Endothelial cell (in vitro differentiated cells): ENCODE measurements at places on chromosomes 12 and 14.
A peak's percentile ranks its signal among the peaks of the same experiment; 100 is the strongest.

DNA sequence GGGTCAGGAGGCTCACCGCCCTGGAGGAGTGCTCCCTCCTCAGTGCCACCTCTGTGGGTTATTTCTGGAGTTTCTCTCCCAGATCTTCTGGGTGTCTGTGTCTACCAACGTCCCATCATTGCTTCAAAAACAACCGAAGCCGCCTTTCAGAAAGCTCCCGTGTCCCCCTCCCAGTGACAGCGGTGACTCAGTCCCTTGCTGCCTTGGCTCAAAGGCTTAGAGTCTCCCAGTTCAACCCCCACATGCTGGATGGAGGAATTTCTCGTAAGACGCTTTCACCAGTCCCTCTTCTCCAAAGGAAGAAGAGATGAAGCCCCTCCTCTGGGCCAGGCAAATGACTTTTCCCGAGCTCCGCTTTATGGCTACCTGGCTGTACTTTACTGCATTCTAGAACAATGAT lies 146.6 kb downstream of the RBM19 start:
- DNase-seq = no peak

GRCh38 chr12:124188561-124189405 lies 106.1 kb upstream of the RFLNA start:
- DNase-seq = peak; percentile 22

DNA sequence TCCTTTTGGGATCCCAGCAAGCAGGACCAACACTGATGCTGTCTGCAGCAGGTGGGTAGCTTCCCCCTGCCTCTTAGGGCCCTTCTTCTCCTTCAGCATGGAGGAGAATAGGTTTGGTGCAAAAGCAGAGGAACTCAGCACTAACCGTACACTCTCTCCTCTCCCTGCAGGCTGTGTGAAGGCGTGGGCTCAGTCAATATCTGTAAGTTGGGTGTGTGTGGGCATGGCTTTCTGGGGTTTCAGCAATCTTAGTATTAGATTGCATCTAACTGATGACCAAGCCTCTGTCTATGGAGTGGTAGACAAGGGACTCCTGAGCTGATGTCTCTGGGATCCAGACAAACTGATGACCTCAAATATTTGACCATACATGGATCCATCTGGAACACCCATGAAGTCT lies 14.3 kb downstream of the KRT85 start:
- no peak for DNase-seq

- no peak for DNase-seq
Measured at GRCh38 chr12:104823985-104824461, 134.1 kb downstream of the SLC41A2 start.

DNA sequence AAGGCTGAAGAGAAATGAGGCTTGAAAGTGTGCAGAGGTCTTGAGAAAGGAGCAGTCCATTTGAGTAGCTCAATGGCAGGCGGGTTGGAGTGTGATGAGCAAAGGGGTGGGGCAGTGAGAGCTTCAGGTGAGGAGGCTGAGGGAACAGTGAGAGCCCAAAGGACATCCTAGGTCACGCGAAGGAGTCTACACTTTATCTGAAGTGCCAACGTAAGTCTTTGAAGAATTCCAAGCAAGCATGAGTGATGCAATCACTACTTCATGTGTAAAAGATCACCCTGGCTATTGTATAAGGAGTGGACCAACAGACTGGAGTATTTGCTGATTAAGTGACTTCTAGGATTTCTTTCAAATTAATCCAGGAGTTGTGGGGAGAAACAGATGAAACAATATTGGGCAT lies 159.9 kb upstream of the HIF1A start:
- DNase-seq = no peak
